ENCODE measurements at places on chromosomes 2 and 18. TPM values are rescaled to one million over a fixed set of nuclear protein-coding genes. Genes with fewer than 3 reads are reported as not detected.

- no peak for DNase-seq
These were observed 466.1 kb downstream of the TGIF1 start for GRCh38 chr18:3916082-3916481.

DNA sequence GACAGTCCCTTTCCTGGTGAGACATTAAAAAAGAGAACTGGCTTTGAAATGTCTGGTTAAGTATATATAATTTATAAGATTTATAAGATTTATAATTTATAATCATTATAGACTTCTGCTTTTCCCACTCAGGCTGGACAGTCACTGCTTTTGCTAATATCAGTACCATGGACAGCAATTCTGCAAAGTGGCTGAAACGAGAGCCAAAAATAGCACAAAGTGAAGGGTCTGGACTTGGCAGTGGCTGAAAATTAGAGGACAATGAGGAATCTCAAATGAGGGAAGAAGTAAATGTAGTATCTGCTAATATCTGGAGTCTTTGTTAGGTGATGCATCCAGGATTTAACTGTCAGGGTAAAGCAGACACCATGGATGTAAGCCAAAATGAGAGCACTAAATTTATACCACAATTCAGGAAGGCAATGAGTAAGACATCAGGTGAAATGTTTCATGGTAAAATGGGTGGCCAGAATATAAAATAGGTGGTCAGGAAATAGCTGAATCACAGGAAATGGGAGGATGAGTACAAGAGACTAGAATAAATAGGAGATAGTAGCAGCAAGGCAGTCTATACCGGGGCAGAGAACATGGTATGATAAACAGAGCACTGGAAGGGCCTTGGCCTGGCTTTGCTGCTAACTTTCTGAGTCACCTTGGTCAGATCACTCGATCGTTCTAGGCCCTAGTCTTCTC, 39.6 kb upstream of the BOD1L2 start:
- DNase-seq: no peak

DNA sequence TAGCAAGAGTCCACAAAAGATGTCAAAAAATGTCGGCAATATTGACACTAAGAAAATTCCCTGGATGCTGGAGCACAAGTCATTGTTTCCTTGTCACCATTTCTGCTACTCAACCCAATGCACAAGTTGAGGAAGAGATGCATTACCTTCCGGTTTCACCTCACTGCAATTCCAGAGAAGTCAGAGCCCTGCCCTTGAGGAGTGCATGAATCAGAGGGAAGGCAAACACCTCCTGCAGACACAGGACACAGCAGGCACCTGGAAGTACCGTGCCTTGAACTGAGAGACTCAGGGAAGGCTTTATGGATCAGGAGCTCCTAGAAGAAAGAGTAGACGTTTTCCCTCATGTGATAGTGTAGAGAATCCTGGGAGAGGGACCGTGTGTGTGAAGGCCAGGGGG, 62.7 kb upstream of the ARL4C start:
- DNase-seq: no peak

DNA sequence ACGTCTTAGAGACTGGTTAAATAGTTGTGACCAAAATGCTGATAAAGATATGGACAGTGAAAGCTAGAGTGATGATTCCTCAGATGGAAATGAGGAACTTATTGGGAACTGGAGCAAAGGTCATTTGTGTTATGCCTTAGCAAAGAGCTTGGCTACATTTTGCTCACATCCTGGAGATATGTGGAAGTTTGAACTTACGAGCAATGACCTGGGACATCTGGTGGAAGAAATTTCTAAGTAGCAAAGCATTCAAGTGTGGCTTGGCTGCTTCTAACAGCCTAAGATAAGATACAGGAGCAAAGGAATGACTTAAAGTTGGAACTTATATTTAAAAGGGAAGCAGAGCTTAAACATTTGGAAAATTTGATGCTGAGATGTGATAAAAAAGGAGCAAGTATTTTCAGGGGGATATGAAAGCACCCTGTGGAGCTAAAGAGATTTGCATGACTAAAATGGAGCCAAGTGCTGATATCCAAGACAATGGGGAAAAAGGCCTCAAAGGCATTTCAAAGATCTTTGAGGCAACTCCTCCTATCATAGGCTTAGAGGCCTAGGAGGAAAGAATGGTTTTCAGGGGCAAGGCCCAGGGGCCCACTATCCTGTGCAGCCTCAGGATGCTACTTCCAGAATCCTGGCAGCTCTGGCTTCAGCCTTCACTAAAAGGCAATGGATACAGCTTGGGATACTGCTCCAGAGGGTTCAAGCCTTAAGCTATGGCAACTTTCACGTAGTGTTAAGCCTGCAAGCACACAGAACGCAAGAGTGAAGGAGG, 124.1 kb upstream of the KLHL14 start:
- no peak for DNase-seq

GRCh38 chr2:224062481-224063297, 23.6 kb upstream of the SERPINE2 start:
- DNase-seq: no peak

- no peak for DNase-seq
These were observed 61.3 kb upstream of the ITSN2 start for GRCh38 chr2:24421668-24422067.

GRCh38 chr18:8046441-8046840, 479.3 kb downstream of the PTPRM start:
- no peak for DNase-seq

- DNase-seq: no peak
These were observed 36.1 kb upstream of the ZNF532 start for GRCh38 chr18:58828399-58829121.

GRCh38 chr18:59448546-59448945, 89.5 kb upstream of the LMAN1 start:
- DNase-seq: no peak

- no peak for DNase-seq
These were observed 278.0 kb downstream of the METTL4 start for GRCh38 chr18:2293109-2293839.

GRCh38 chr2:14843507-14844204, 211.1 kb downstream of the LRATD1 start:
- DNase-seq: no peak

DNA sequence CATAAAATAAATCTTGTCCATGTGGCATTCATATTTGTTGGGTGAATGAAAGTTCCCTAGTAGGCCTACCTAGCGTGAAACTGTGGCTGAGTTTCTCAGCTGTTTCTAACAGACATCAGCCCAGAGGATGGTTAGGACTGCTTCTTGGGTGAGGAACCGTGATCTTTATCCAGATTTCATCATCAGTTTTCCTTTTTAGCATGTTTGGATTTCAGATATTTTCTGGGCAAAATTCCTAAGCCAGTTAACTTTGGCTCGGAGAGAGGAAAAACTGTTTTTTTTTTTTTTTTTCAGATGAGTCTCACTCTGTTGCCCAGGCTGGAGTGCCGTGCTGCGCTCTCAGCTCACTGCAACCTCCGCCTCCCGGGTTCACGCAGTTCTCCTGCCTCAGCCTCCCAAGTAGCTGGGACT, 53.5 kb downstream of the DGKD start:
- DNase-seq: no peak

GRCh38 chr2:190763901-190764514, 115.1 kb downstream of the NAB1 start:
- DNase-seq: no peak

- no peak for DNase-seq
These were observed 19.3 kb downstream of the SPEG start for GRCh38 chr2:219453671-219454590.

- DNase-seq: no peak
These were observed 362.4 kb upstream of the MEX3C start for GRCh38 chr18:51559902-51560287.

- no peak for DNase-seq
These were observed 74.7 kb downstream of the PSMG2 start for GRCh38 chr18:12777500-12777944.

- no peak for DNase-seq
These were observed 14.8 kb downstream of the ASPRV1 start for GRCh38 chr2:69946351-69947324.

- DNase-seq: no peak
These were observed 30.0 kb downstream of the MEMO1 start for GRCh38 chr2:31980674-31981356.

DNA sequence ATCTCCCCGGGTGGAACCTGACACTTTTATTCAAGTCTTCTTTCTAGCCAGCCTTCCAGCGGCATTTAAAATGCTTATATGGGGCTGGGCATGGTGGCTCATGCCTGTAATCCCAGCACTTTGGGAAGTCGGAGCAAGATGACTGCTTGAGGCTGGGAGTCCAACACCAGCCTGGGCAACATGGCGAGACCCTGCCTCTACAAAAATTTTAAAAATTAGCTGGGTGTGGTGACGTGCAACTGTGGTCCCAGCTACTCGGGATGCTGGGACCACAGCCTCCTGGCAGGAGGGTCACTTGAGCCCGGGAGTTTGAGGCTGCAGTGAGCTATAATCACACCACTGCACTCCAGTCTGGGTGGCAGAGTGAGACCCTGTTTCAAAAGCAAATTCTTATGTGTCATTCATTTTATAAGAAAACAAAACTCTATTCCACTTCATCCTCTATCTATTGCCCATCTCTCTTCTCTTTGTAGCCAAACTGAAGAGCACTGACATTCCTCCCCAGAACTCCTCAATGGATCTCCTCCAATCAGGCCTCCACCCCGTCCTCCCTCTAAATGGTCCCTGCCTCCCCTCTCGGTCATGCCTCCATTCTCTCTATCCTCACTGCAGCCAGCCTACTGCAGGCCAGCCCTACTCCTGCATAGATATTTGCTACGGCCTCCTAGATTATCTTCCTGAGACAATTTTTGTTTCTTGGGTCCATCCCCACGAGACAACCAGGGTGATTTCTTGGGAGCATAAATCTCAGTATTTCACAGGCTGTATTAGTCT, 18.0 kb upstream of the RHOB start:
- DNase-seq: no peak

DNA sequence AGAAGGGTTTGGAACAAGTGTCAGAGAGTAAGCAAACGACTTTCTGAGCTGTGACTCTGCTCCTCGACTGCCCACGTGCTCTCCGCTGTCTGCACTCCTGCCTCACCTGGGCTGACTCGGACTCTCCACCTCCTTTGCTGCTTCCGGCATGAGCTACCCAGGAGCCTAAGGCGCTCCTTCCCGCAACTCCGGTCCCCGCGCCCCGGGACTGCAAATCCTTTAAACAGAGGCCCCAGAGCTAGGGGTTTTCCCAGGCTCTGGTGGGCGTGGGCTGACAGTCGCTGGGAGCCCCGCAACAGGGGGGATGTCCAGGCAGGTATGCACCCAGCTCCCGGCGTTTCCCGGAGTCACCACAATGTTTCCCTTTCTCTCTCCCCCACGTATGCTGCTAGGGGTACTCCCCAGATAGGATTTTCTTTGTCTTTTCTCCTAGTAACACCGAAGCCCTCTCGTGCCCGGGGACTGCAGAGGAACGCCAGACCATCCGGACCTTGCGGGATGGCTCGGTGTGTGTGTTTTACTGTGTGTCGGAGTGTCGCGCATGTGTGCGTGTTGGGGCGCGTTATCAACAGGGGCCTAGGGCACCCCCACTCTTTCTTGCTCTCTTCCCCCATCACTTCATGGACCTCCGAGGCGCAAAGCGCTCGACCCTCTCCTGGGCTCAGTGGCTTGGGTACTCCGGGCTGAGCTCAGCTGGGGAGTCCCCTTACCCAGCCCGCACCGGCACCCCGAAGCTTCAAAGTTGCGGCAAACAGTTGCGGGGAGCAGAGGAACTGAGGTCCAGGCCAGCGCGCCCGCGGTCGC, 691 bp upstream of the THSD7B start:
- DNase-seq: no peak

GRCh38 chr18:60202708-60203107, 169.9 kb downstream of the MC4R start:
- DNase-seq: no peak

GRCh38 chr2:129766374-129766993, 213.0 kb upstream of the RAB6C start:
- DNase-seq: no peak

DNA sequence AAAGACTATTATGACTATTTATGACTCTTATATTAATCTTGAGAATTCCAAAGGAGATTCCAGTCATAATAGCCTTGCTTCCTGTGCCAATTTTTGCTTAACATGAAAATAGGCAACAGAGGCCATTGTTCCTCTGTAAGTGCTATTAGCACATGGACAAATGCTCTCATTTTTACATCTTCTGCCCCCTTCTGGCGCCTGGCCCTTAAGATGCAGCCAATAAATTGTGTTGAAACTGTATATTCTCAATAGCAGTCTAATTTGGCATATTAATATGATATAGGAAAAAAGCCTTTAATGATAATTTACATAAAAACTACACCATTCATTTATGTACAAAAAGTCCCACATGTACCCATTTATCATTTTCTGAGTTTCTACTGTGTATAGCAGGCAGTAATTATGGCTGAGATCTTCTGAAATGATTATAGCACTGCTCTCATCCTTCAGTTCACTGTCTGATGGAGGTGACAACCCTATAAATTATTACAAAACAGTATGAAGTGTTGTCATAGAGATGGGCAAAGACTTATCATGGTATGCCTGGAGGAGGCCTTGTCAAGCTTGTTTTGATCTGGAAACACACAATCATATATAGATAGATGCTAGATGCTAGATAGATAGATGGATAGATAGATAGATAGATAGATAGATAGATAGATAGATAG, 613.3 kb downstream of the TSN start:
- DNase-seq: no peak

- peak; percentile 67 for DNase-seq
These were observed 37.9 kb upstream of the SMAD7 start for GRCh38 chr18:48988508-48989303.

GRCh38 chr2:112751451-112752197, 12.8 kb downstream of the CKAP2L start:
- no peak for DNase-seq

DNA sequence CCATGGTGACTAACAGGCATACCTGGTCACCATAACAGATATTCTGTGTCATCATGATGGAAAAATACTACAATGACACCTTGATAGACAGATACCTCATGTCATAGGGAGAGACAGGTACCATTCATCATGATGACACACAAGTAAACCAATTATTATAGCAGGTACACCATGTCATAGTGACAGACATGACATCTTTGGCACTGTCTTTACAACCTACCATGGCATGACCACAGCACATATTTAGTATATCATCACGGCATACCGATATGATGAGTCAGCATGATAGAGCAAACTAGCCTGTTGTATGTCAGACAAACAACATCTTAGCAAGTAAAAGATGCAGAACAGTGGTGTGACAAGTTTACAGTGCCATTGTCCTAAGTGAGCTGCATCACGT, 101.3 kb upstream of the KLHL29 start:
- DNase-seq: no peak

The SP5 gene
- not detected for total RNA-seq

The CFC1 gene
- not detected for total RNA-seq

The RBKS gene
- total RNA-seq: 0.49 TPM

The OSBPL6 gene
- 6.5 TPM for total RNA-seq

The CFAP65 gene
- total RNA-seq: not detected

The PROC gene
- 2.6 TPM for total RNA-seq

The PHLPP1 gene
- total RNA-seq: 9.3 TPM

The CHMP3 gene
- total RNA-seq: 109 TPM

The CPO gene
- not detected for total RNA-seq

The PSMG2 gene
- 48.8 TPM for total RNA-seq

The RBM44 gene
- total RNA-seq: 0.50 TPM

The MEP1B gene
- not detected for total RNA-seq

The PARD6G gene
- 10.9 TPM for total RNA-seq

All from chondrocyte (in vitro differentiated cells).